Gastroesophageal sphincter (tissue), 4 donors: ENCODE measurements at places on chromosomes 7 and 10. TPM values are rescaled to one million over a fixed set of nuclear protein-coding genes. Genes with fewer than 3 reads are reported as not detected.

DNA sequence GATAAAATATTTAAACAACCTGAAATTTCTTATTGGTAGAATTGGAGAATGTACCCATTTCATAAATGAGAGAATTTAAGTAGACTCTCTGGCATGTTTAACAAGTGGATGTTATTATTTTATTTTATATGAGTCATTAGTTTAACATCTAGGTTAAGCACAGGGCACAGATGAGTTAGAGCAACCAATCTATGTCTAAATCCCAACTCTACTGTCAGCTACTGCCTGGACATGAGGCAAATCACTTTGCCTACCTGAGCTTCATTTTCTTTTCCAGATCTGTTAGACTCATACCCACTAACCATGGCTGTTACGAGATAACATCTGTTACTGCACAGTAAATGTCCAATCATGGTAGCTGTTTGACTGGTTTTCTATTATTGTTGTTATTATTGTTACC is 251.1 kb downstream of the INHBA start:
- H3K4me3 ChIP-seq = no peak overlapping the region
- ATAC-seq = no peak
- no peaks in the 10 kb centered on the region for H3K4me1 ChIP-seq
- no peak overlapping the region for H3K27ac ChIP-seq

DNA sequence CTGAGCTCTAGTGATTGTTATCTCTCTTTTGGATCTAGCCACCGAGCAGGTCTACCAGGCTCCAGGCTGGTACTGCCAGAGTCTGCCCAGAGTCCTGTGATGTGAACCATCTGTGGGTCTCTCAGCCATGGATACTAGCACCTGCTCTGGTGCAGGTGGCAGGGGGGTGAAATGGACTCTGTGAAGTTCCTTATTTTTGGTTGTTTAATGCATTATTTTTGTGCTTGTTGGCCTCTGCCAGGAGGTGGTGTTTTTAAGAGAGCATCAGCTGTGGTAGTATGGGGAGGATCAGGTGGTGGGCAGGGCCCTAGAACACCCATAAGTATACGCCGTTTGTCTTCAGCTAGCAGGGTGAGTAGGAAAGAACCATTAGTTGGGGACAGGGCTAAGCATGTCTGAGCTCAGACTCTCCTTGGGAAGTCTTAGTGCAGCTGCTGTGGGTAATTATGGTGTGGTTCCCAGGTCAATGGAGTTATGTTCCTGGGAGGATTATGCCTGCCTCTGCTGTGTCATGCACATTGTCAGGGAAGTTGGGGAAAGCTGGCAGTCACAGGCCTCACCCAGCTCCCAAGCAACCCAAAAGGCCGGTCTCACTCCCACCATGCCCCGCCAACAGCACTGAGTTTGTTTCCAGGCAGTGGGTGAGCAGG is 81.8 kb downstream of the NPSR1 start:
- H3K27me3 ChIP-seq = no peaks in the 10 kb centered on the region
- no peak for ATAC-seq
- no peaks in the 10 kb centered on the region for H3K4me1 ChIP-seq
- H3K27ac ChIP-seq = no peak overlapping the region

GRCh38 chr7:1720326-1720725 is 50.2 kb downstream of the ELFN1 start:
- H3K4me3 ChIP-seq = no peak overlapping the region
- H3K27me3 ChIP-seq = peaks cover 28% of the 10 kb centered on the region

The FHIP2A gene
- total RNA-seq = 33.4 TPM

The TFR2 gene
- not detected for total RNA-seq

DNA sequence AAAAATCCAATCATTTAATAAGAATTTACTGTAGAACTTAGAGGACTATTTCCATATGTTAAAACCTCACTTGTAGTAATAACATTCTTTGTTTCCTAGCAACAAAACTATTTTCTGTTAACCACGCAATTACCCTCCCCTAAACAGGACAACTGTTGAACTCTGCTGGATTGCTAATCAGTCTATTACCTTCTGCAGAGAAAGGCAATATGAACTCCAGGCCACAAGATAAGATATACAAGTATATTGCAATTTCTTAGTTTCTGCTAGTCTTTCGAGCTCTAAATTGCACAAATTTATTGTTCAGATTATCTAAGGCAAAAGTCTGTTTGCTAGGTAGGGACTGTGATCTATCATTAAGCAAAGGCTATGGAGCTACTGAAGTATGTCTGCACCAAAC is 920.1 kb upstream of the LRRN3 start:
- H3K27me3 ChIP-seq = no peaks in the 10 kb centered on the region
- H3K36me3 ChIP-seq = no peaks in the 10 kb centered on the region
- H3K4me3 ChIP-seq = no peak overlapping the region
- H3K27ac ChIP-seq = no peak overlapping the region
- ATAC-seq = no peak
- no peaks in the 10 kb centered on the region for H3K4me1 ChIP-seq

GRCh38 chr7:91720260-91720937 is 160.1 kb downstream of the MTERF1 start:
- H3K27me3 ChIP-seq = no peaks in the 10 kb centered on the region
- no peaks in the 10 kb centered on the region for H3K36me3 ChIP-seq
- no peak for ATAC-seq
- H3K27ac ChIP-seq = no peak overlapping the region
- no peak overlapping the region for H3K4me3 ChIP-seq

- no peaks in the 10 kb centered on the region for H3K27me3 ChIP-seq
- H3K27ac ChIP-seq = no peak overlapping the region
- H3K4me3 ChIP-seq = no peak overlapping the region
- no peaks in the 10 kb centered on the region for H3K4me1 ChIP-seq
- H3K36me3 ChIP-seq = no peaks in the 10 kb centered on the region
Observed at GRCh38 chr7:106331441-106332175, 46.8 kb upstream of the NAMPT start.

DNA sequence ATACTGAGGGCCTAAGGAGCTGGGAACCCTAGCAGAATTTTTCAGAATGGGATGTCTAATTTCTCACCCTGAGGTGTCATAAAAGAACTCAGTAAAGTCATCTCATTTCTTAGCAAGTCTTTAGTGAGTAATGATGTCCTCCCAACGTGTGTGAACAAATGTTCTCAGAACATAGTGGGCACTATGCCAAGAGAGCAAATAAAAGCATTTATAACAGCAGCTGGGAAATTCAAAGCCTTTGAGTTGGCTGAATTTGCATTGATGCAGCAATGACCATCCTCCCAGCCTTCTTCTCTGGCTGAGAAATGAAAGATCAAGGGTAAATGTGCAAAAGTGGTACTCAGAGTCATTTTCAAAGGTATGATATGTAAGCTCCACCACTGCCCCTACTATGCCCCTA is 109.4 kb downstream of the FAM107B start:
- H3K27me3 ChIP-seq = no peaks in the 10 kb centered on the region
- H3K4me3 ChIP-seq = no peak overlapping the region
- no peaks in the 10 kb centered on the region for H3K4me1 ChIP-seq
- no peak overlapping the region for H3K27ac ChIP-seq
- no peaks in the 10 kb centered on the region for H3K36me3 ChIP-seq
- peak; percentile 31 for ATAC-seq
